ENCODE measurements at places on chromosomes 1 and 21.
A peak's percentile ranks its signal among the peaks of the same experiment; 100 is the strongest.

GRCh38 chr1:159091180-159091560 lies 14.6 kb upstream of the AIM2 start:
- no peak for DNase-seq

GRCh38 chr1:3407021-3407420 lies 47.4 kb upstream of the ARHGEF16 start:
- DNase-seq = no peak

GRCh38 chr1:17653728-17654351 lies 101.3 kb upstream of the ACTL8 start:
- no peak for DNase-seq

DNA sequence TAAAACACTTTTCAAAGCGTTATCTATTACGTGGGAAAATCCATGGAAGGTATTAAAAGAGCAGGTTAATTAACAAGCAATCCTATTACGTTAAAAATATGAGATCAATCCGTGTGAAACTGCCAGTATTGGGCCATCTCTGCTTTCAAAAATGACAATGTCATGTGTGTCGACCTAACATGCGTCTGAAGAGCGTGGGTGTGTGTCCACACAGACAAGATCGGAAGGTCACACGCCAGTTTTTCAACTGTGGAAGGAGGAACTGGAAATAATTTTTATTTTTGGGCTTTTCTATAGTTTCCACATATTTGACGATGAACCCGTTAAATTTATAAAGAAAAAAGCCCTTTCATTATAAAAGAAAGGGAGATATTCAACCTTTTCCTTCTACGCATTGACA lies 17.6 kb upstream of the ALDH4A1 start:
- no peak for DNase-seq

- DNase-seq = peak; percentile 89
Measured at GRCh38 chr21:31629972-31630711, 29.4 kb upstream of the SOD1 start.

DNA sequence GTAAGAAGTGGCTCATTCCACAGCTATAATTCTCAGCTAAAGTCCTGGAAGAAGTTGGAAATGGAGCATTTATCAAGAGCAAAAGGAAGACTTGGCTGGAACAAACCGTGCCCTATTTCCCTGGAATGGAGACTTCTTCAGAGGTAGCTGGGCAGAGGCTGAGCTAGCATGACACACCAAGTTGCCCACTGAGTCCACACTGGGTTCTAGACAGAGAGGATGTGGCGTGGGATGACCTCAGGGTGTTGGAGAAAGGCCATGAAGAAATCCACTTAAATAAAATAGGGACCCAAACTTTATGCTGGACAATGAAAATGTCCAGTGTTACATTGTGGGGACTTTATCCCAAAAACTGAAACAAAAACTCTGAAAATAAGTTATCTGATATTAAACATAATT lies 116.2 kb downstream of the KCNJ6 start:
- no peak for DNase-seq

- no peak for DNase-seq
Measured at GRCh38 chr21:43740497-43741156, 21.7 kb downstream of the PDXK start.

GRCh38 chr1:19311503-19311930 lies 427 bp downstream of the AKR7A2 start:
- no peak for DNase-seq

DNA sequence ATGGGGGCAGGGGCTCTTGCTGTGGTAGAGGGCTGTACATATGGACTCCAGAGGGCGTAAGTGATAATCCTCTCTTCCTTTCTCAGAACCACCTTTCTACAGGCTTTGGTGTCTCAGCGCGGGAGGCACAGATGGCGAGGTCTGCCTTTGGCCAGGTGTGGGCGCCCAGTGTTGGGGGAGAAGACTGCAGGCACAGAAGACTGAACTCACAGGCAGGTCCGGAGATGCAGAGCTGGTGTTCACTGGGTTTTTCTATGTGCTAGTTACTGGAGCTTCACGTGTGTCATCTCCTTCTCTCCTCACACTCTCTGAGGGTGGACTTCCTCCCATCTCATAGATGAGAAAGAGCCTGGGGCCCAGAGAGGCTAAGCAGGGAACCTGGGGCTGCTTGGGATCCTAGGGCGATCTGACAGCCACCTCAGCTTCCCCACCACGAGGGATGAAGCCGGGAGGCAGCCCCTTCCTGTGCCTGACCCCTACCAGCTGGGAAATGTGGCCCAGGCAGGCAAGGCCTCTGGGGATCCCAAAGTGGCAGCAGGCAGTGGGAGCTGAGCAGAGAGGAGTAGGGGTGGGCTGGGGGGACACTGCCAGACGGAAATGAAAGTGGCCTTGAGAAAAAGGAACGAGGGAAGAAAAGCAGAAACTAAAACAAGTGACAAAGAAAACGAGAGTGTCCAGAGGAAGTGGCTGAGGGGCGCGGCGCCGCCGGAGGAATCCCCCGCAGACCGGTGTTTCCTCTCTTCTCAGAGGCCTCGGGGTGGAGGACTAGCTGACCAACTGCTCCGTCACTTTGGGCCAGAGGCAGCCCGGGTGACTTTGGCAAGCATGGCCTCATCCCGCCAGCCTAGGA lies 191.6 kb downstream of the HIVEP3 start:
- DNase-seq = peak; percentile 49

DNA sequence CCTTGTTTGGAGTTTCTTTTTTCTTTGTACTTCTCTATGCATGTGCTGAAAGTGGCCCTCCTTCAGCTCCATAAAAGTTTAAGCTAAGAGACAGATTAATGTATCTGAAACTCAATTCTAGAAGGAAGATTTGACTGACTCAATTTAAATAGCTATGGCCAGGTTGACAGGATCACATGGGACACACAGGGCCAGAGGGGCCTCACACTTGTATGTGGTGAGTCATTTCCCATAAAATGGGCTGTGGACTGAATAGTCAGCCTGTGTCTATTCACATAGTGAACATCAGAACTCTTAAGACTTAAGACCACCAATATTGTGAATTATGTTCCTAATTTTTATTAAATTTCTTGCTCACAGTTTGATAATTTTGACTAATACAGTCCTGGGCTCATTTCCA lies 45.7 kb upstream of the DEPDC1 start:
- DNase-seq = no peak

DNA sequence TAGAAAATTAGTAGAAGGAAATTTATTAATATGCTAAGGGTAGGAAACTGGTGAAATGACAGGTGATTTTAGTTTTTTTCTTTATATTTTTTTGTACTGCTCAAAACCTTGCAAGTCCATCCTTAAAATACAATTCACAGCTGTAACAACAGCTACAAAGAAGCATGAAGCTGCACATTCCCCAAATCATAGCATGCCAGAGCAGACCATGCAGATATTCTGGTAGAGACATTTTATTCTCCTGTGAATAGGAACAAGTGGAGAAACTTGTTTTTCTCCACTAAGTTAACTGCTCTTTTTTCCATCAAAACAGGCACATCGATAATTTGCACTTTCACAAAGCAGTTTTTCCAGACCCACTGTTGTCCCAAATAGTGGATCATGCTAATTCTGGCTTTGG lies 1125.7 kb downstream of the BRINP3 start:
- DNase-seq = no peak

DNA sequence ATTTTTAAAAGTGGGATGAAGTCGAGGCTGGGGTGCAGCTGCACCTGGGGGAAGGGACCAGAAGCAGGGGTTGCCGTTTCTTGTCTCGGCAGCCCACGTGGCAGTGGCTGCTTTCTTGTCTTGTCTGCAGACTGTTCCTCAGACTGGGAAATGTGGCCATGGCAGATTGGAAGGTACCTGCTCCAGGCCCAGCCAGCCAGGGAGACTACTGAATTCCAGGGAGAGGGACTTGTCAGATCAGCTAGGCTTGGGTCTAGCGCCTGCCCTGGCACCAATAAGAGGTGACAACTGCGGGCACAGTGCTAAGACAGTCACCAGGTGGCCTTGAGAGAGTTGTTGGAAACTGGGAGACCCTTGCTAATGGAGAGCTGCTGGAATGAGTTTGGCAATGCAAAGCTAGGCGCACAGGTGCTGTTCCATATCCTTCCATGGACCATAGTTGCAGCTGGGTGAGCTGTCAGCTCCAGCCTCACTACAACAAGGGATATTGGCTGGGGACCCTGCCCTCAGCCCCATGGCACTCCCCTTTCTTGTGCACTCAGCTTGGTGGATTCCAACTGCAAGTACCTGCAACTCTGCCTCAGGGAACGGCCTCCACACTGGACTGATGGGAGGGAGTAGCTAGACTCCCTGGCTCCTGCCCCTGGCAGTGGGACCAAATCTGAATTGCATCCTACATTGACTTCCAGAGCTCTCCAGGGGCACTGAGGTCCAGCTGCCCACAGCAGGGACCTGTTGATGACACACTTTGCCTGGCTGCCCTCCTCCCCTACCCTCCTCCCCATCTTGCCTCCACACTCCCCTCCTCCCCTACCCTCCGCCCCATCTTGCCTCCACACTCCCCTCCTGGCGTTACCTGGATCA lies 9.9 kb upstream of the IL22RA1 start:
- DNase-seq = no peak

DNA sequence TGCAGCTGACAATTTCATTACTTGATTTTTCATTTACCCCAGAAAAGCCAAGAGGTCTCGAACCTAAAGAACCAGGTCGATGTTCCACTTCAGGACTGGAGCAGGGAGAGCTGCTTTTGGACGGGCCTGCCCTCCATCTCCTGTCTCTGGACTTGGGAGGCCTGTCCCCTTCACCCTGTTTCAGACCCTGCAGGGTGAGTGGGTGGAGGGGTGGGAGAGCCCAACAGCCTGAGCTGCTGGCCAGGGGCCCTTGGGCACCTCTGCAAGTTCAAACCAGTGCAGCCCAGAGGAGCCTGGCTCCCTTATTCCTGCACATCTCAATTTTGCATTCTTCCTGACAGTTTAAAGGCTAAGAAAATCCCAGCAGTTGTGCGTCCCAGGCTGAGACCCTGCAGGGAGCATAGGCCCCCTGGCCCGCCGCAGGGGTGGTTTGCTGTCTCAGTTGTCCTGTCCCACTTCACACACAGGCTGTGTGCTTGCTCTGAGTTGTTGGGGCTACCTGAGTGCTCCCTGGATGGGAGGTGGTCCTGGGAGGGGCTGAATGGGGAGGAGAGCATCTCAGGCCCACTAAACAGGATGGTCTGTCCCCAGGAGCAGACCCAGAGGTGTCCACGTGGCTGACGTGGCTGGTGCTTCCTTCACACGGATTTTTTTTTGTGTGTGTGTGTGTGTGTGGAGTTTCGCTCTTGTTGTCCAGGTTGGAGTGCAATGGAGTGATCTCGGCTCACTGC lies 443.7 kb downstream of the PTPRU start:
- no peak for DNase-seq

GRCh38 chr1:158800526-158800925 lies 19.5 kb upstream of the OR6N2 start:
- no peak for DNase-seq

DNA sequence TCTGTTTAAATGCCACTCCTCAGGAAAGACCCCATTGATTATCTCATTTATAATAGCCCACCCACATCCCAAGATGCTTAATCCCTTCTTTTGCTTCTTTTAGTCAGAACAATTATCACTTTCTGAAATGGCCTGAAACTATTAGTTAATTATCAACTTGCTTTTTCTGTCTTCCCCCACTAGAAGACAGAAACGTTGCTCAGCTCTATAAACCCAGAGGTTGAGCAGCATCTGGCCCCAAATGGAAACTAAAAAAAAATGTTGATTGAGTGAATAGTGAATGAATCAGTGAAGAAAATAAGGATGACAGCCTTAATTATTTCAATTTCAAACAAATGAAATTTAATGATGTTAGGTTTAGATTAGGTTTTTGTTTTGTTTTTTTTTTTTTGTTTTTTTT lies 38.2 kb upstream of the PIGC start:
- no peak for DNase-seq

GRCh38 chr1:92502247-92502646 lies 15.5 kb upstream of the GFI1 start:
- DNase-seq = no peak

- no peak for DNase-seq
Measured at GRCh38 chr1:82486468-82486867, 685.7 kb downstream of the ADGRL2 start.

DNA sequence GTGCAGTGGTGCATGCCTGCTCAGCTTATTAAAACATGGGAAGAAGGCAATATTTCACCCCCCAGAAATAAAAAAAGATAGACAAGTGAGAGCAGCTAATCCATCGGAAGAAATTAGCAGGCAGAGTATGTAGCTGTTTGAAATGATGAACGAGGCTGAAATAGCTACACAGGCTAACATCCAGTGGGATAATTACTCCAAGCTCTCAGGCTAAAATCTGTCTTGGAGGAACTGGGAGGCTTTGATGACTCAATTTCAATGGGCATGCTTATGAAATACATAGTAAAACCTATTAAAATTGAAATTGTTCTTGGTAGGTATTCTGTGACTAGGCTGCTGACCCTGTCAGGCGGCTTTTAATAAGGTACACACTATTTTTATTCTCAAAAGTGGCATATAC lies 84.1 kb upstream of the RRP15 start:
- DNase-seq = no peak

DNA sequence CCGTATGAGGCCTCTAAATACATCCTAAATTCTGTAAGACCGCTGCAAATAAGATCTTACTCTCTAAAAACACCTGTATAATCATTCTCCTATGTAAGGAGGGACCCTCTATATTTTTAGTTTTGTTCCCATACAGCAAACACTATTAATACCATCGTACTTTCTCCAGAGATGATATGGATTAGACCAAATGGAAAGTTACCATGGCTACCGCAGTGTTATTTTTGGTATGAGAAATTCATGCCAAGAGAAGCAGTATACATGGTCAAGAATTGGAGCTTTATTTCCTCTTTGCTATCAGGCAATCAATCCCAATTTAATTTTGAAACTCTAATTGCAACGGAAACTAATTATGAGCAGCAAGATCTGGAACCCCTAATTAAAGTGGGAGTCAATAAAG lies 70.0 kb downstream of the BCAR3 start:
- DNase-seq = no peak

GRCh38 chr1:54249819-54250435 lies 50.0 kb downstream of the MRPL37 start:
- peak; percentile 31 for DNase-seq

- DNase-seq = no peak
Measured at GRCh38 chr1:62728963-62729362, 40.8 kb upstream of the DOCK7 start.

GRCh38 chr21:33844890-33845205 lies 70.8 kb downstream of the ATP5PO start:
- no peak for DNase-seq

GRCh38 chr1:21909787-21910503 lies 27.2 kb downstream of the HSPG2 start:
- peak; percentile 60 for DNase-seq

DNA sequence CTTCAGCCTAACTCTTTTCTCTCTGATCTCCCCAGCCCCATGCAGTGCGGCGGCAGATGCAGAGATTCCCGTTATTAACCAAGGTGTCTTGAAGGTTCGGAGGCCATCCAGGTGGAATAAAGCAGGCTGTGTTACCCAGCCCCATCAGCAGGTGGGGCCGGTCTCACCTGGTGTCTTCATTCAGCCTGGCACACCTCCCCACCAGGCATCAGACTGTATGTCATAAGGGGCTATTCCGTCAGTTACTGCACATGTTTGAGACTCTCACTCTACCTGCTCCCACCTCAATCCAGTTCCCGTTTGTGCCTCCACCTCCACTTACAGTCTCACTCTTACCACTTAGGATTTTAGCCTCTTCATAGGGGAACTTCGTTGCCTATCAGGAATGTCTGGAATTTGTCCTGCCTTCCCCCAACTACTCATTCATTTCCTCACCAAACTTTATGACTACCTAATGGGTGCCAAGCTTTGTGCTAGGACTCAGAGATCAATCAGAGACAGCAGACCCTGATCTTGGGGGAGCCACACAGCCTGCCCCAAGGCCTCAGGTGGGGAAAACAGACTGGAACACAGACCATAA lies 170.2 kb downstream of the PLPP3 start:
- peak; percentile 46 for DNase-seq

- no peak for DNase-seq
Measured at GRCh38 chr1:89270423-89270822, 2.2 kb downstream of the GBP5 start.
